ENCODE measurements at places on chromosomes 2 and 18. TPM values are rescaled to one million over a fixed set of nuclear protein-coding genes. Genes with fewer than 3 reads are reported as not detected.

HRH4 gene
- total RNA-seq: not detected

ITGA6 gene
- total RNA-seq: 127 TPM

TMEM214 gene
- total RNA-seq: 60.9 TPM

TMEM163 gene
- not detected for total RNA-seq

GPAT2 gene
- 9.9 TPM for total RNA-seq

SLC9A4 gene
- total RNA-seq: not detected

GAREM1 gene
- total RNA-seq: 0.42 TPM

FLACC1 gene
- 8.4 TPM for total RNA-seq

TEX44 gene
- not detected for total RNA-seq

CABLES1 gene
- 0.82 TPM for total RNA-seq

FAM237A gene
- not detected for total RNA-seq

EVX2 gene
- not detected for total RNA-seq

Data from naive thymus-derived CD8-positive, alpha-beta T cell (primary cell).